ENCODE measurements at places on chromosomes 7 and 10. TPM values are rescaled to one million over a fixed set of nuclear protein-coding genes. Genes with fewer than 3 reads are reported as not detected.

Gene DMTF1
- 165 TPM for total RNA-seq

Gene MEIG1
- not detected for total RNA-seq

Gene IFT22
- total RNA-seq: 36.1 TPM

Gene PLEKHA1
- 119 TPM for total RNA-seq

Gene ENO4
- total RNA-seq: 6.3 TPM

Gene DNMBP
- total RNA-seq: 10.8 TPM

- DNase-seq: no peak
Observed at GRCh38 chr10:46028584-46029460, 1.6 kb downstream of the NCOA4 start.

- no peak for DNase-seq
Observed at GRCh38 chr10:111265341-111265740, 188.5 kb downstream of the ADRA2A start.

- no peak for DNase-seq
Observed at GRCh38 chr10:59752278-59752940, 846 bp downstream of the MRLN start.

DNA sequence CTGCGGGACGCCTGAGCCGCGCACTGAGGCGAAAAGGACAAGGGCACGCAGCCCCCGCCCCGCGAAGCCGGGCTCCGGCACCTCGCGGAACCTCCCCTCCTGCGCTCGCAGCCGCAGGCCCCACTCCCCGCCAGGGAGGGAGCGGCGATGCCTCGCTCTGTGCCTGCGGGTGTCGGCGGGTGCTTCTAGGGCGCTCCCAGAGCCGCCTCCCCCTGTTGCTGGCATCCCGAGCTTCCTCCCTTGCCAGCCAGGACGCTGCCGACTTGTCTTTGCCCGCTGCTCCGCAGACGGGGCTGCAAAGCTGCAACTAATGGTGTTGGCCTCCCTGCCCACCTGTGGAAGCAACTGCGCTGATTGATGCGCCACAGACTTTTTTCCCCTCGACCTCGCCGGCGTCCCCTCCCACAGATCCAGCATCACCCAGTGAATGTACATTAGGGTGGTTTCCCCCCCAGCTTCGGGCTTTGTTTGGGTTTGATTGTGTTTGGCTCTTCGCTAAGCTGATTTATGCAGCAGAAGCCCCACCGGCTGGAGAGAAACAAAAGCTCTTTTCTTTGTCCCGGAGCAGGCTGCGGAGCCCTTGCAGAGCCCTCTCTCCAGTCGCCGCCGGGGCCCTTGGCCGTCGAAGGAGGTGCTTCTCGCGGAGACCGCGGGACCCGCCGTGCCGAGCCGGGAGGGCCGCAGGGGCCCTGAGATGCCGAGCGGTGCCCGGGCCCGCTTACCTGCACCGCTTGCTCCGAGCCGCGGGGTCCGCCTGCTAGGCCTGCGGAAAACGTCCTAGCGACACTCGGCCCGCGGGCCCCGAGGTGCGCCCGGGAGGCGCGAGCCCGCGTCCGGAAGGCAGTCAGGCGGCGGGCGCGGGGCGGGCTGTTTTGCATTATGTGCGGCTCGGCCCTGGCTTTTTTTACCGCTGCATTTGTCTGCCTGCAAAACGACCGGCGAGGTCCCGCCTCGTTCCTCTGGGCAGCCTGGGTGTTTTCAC is 519 bp downstream of the ITGB8 start:
- DNase-seq: peak; percentile 88

DNA sequence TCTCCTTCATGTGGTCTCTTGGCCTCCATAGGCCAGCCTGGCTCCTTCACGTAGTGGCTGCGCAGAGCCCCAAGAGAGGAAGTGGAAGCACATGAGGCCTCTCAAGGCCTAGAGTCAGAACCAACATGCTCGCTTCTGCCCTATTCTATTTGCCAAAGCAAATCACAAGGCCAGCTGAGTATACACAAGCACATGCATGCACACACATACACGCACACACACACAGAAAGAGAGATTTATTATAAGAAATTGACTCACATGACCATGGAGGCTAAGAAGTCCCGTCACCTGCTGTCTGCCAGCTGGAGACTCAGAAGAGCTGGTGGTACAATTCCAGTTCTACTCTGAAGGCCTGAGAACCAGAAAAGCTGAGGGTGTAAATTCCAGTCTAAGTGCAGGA is 64.3 kb upstream of the NRP1 start:
- no peak for DNase-seq

DNA sequence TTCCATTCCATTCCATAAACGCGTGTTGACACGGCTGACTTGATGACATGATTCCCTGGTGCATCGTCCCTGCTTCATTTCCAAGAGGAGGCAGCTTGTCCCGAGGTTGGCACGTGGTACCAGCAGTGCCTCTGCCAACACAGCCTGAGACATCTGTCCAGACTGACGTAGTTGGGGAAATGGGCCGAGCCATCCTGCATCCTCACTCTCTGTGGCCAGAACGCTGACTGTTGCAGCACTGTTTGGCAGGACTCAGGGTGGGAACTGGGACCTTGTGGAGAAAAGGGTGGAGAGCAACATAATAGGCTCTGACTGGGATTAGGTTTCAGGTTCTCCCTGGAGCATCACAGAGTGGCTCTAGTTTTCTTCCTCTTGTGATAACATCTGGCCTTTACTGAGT is 118.6 kb upstream of the BTBD16 start:
- no peak for DNase-seq

GRCh38 chr7:11642841-11643240 is 189.2 kb downstream of the THSD7A start:
- no peak for DNase-seq

Measured in spinal cord (tissue), 10 donors.